Left lung (tissue), 14 donors: ENCODE measurements at places on chromosomes 5 and 9. TPM values are rescaled to one million over a fixed set of nuclear protein-coding genes. Genes with fewer than 3 reads are reported as not detected.
A peak's percentile ranks its signal among the peaks of the same experiment; 100 is the strongest.

- no peak for DNase-seq
Measured at GRCh38 chr9:129141066-129142041, 30.1 kb downstream of the PTPA start.

- no peak for DNase-seq
Measured at GRCh38 chr9:6845880-6846279, 88.1 kb downstream of the KDM4C start.

DNA sequence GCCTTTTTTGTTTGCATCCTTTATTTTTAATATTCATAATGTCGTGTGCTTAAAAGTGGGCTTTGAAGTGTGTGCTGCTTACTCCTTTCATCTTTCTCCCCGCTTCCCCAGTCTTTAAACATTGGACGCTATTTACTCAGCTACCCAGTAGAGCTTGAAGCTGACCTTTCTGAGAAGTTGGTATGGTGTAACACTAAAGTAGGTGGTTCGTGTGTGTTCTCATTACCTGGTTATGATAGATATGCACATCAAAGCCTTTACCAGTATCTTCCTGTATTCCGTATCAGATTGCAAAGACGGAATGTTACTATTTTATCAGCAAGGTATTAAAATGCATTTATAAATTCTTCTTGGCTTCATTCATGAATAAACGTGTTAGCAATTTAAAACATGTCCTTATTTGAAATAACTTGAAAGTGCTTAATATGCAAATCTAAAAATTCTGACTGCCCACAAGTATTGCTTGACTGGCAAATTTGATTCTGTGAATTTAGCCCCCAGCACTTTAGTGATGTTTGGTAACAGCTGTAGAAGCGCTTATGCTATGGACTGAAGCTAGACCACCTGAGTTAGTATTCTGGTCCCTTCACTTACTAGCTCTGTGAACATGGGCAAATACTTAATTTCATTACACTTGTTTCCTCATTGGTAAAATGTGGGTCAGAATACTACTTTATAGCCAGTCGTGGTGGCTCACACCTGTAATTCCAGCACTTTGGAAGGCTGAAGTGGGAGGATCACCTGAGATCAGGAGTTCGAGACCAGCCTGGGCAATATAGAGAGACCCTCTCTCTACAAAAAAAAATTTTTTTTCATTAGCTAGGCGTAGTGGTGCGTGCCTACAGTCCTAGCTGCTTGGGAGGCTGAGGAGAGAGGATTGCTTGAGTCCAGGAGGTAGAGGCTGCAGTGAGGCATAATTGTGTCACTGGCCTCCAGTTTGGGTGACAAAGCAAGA lies 1.7 kb downstream of the RRAGA start:
- no peak for DNase-seq

DNA sequence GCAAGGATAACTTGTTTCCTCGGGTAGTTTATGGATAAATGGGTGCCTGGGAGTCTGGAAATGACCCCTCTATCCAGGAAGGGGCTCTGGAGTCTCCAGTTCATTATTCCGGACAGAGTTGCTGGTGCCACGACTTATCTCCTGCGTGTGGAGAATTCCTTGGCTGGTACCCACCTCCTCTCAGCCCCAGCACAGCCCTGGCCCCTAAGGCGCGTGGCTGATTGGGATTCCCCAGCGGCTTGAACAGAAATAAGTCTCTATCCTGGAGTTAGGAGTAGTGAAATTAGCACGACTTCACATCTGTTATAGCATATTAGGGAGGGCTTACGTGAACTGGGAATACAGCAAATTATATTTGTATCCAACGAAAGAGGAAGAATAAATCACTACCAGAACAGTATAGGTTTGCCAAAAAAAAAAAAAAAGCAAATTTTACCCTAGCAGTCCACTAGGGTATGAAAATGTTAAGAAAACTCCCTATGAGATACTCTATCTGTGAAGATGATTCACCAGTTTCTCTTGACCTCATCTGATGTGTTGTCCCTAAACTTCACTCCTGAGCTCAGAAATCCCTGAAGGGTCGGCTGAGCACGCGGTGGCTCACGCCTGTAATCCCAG lies 172.5 kb upstream of the OTULINL start:
- no peak for DNase-seq

- DNase-seq = no peak
Measured at GRCh38 chr5:97494465-97494864, 311.4 kb upstream of the RIOK2 start.

GRCh38 chr9:80615964-80616363 lies 1044.2 kb downstream of the TLE4 start:
- no peak for DNase-seq

DNA sequence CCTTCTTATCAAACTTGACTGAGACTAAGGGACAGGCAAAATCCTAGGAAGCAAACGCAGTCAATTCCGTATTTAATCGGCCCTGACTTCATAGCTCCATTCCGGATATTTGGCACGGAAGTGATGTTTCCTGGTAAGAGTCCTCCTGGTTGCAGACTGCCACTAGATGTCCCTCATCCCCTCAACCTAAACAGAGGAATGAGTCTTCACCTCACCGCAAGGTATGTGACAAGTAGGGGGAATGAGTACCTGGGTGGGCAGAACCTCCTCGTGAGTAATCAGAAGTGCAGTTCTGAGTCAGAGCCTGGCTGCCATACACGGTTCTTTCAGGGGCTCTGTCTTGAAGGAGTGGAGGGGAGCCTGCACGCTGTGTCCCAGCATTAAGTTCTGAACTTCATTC lies 173.6 kb downstream of the MUSK start:
- DNase-seq = no peak

GRCh38 chr5:141742866-141743851 lies 61.1 kb upstream of the ARAP3 start:
- DNase-seq = peak; percentile 70

GRCh38 chr5:148825716-148826052 lies 727 bp upstream of the ADRB2 start:
- no peak for DNase-seq

- no peak for DNase-seq
Measured at GRCh38 chr5:78004559-78004958, 228.4 kb upstream of the TBCA start.

GRCh38 chr5:163809473-163809872 lies 304.1 kb downstream of the MAT2B start:
- DNase-seq = no peak

GRCh38 chr9:82799286-82799685 lies 263.7 kb downstream of the RASEF start:
- no peak for DNase-seq

GRCh38 chr9:32906213-32906612 lies 95.2 kb downstream of the APTX start:
- DNase-seq = no peak

- DNase-seq = no peak
Measured at GRCh38 chr5:36389245-36389644, 87.5 kb upstream of the RANBP3L start.

- DNase-seq = no peak
Measured at GRCh38 chr9:137427454-137428310, 4.5 kb downstream of the NOXA1 start.

GRCh38 chr9:130482463-130482862 lies 37.7 kb downstream of the ASS1 start:
- no peak for DNase-seq

GPR151 gene
- total RNA-seq = not detected

DNA sequence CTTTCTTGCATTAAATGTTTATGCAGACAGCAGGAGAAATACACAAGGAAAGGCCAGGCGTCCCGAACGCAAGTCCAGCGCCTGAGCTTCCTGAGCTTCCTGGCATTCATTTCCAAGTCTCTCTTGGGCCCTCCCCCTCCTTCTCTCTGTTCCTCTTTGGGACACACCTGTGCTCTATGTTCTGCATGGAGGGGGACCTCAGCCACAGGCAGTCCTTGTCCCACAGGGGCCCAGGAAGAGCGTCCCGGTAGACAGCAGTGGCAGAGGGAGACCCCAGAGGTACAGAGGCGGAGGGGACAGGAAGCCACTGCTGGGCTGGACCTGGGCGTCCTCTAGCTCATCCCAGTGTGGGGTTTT lies 221.3 kb downstream of the C9orf50 start:
- no peak for DNase-seq

- DNase-seq = no peak
Measured at GRCh38 chr9:121172726-121173487, 28.8 kb downstream of the RAB14 start.

DNA sequence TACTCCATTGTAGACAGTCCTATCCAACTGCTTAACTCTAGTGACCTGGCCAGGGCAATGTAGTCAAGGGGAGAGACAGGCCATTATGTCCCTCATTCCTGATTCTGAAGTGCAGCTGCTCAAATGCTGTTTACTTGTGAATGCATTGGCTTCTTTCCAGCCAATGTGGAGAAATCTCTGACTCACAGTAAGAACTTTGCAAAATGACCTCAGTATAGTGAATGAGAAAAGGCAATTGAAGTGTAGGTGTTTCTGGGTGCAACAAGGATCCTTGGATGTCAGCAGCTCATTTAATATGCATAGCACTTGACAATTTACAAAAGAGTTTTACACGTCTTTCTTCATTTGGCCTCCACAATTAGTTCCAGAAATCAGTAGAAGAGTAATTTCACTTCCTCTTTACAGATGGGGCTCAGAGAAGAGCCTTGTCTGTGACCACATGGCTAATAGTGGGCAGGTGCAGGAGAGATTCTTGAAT lies 367.2 kb downstream of the OSTF1 start:
- peak; percentile 36 for DNase-seq

- DNase-seq = no peak
Measured at GRCh38 chr5:148830211-148830610, 3.8 kb downstream of the ADRB2 start.

TUSC1 gene
- total RNA-seq = 10.3 TPM
